ENCODE measurements at places on chromosomes 3 and 15.

GRCh38 chr3:160394009-160394392 is 5.0 kb downstream of the IFT80 start:
- DNase-seq: no peak

DNA sequence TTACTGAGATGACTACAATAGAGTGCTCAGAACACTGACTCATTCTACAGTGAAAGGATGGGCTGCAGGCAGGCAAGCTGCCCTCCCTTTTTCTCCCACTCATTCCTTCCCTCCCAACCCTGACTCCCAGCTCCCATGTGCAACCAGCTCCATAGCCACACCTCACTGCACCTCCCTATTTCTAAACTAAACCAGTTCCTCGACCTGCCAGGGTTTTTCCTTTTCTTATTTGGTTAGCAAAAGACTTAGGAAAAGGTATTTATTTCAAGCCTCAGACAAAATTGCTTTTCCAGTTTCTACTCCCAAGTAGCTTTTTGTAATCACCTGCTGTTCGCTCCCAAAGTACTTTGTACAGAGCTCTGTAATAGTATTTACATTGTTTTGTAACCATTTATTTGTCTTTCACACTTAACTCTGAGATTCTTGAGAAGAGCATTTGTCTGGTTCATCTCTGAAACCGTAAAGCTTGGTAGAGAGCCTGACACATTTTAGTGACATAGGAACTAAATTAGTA is 2.2 kb downstream of the AADAC start:
- DNase-seq: no peak

GRCh38 chr3:116339441-116340028 is 105.8 kb downstream of the LSAMP start:
- DNase-seq: peak; percentile 39

- DNase-seq: no peak
Observed at GRCh38 chr3:68049776-68050175, 395.4 kb upstream of the SUCLG2 start.

DNA sequence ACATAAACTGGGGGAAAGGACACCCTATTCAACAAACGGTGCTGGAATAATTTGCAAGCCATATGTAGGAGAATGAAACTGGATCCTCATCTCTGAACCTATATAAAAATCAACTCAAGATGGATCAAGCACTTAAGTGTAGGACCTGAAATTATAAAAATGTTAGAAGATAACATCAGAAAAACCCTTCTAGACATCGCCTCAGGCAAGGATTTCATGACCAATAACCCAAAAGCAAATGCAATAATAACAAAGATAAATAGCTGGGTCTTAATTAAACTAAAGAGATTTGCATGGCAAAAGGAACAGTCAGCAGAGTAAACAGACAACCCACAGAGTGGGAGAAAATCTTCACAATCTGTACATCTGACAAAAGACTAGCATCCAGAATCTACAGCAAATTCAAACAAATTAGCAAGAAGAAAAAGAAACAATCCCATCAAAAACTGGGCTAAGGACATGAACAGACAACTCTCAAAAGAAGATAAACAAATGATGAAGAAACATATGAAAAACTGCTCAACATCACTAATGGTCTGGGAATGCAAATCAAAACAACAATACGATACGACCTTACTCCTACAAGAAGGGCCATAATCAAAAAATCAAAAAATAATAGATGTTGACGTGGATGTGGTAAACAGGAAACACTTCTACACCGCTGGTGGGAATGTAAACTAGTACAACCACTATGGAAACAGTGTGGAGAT is 408.7 kb downstream of the CNTN6 start:
- DNase-seq: no peak

DNA sequence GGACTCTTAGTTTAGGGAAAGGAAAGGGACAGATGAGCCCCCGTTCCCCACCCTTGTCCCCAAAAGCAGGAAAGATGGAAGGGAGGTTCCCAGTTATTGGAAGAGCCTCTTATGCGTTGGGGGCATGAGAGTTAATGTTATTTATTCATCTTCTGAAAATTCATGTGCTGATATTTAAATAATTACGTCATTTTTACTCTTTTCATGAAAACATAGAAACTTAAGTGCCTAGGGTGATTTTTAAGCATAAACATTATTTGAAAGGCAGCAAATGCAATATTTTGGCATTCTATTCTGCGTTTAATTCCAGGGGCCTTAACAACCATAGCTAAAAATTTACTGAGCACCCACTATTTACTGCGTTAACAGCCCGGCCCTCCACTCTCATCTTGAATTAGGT is 48.7 kb downstream of the GABRG3 start:
- DNase-seq: no peak

DNA sequence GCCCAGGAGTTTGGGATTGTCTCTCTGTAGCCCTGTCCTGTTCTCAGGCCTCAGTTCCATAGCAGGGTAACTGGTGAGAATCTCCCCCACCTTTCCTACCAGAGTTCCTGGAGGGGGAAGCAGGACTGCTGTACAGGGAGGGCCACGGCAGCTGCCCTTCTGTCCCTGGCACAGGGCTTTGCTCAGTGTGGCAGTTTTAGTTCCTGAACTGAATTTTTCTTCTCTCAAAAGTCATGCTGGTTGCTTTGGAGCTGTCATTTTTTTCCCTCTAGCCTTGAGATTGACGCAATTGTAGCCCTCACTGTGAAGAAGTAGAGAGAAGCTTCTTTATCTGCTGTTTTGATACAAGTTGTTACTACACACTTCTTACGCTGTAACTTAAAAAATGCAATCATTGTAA is 55.5 kb downstream of the TPRG1 start:
- DNase-seq: no peak

DNA sequence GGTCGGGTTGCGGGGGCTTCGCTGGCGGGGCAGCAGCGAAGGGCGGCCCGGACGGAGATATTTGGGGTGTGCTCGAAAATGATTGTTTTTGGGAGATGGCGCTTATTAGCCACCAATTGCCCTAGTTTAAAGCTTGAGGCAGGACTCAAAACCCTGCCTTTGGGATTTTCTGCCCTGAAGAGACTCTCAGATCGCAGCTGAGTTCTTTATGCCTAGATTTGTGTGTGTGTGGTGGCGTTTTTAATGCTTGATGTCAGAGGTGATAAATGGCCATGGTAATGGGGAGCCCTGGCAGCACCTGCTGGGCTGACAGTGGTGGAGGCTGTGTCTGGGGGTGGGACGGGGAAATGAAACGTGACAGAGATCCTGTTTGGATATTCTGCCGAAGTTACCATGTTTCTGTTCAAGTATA is 604 bp downstream of the KCTD6 start:
- DNase-seq: no peak

DNA sequence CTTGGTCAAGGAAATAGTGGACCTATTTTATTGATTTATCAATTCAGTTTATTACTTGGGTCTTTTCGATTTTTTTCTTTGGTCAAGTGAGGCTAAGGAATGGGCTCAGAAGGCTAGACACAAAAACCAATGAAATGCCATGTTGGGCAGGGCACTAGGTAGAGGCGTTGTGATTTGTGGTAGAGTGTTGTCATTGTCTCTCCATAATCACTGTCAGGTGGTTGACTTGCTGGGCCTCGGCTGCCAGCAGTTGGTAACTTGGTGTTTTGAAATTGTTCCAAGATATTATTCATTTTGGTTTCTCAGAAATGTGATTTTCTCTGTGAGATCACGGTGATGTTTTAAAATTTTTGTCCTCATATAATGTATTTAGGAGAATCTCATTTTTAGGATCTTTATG is 173.6 kb downstream of the KLHL25 start:
- DNase-seq: no peak

- DNase-seq: no peak
Observed at GRCh38 chr3:123312331-123313265, 110.9 kb downstream of the SEC22A start.

DNA sequence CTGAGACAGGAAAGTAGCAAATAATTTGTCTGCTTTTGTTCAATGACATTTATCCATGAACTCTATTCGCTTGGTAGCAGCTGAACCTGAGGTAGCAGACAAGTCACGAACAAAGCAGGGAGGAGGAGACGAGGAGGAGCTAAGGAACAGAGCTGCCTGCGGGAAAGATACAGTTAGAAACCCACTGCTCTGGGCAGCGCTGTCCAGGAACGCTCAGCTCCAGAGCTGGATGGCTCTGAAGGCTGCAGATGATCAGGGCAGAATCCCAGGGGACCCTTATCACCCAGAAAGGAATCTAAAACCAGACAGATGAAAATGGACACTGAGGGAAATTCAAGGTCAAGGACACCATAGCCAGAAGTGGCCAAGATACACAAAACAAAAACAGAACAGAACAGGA is 257.8 kb downstream of the CD47 start:
- DNase-seq: no peak

- no peak for DNase-seq
Observed at GRCh38 chr3:28150465-28151206, 90.8 kb upstream of the CMC1 start.

DNA sequence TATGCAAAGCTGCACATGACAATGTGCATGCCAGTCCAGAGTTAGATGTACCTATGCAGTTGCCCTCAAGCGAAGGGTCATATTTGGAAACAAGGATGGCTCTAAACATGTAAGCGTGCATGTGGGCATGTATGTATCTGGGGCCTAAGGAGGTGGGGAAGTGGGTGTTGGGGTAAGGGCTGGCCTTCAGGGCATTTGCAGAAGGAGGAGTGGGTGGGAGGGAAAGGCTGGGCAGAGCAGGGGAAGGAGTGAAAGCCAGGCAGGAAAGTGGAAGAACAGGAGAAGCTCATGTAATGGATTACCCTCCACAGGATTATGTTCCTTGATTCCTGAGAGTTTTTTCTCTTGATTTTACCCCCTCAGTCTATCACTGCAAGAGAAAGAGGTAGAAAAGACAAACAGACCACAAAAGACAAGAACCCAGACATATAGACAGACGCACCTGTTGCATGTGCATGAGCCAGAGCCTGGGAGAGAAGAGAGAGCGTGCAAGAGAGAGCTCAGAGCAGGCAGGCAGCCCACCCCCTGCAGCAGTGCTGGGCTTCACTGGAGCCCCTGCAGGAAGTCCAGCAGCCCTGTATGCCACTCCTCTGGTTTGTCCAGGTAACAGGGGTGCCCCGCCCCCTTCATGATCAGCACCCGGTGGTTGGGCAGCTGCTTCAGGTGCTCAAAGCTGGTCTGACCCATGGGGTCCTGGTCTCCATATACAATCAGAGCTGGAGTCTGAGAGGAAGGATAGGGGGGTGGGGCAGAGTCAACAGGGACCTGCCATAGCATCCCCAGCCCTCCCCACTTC is 1.8 kb upstream of the PCBP4 start:
- DNase-seq: no peak
